ENCODE measurements at places on chromosomes 2 and 18.

DNA sequence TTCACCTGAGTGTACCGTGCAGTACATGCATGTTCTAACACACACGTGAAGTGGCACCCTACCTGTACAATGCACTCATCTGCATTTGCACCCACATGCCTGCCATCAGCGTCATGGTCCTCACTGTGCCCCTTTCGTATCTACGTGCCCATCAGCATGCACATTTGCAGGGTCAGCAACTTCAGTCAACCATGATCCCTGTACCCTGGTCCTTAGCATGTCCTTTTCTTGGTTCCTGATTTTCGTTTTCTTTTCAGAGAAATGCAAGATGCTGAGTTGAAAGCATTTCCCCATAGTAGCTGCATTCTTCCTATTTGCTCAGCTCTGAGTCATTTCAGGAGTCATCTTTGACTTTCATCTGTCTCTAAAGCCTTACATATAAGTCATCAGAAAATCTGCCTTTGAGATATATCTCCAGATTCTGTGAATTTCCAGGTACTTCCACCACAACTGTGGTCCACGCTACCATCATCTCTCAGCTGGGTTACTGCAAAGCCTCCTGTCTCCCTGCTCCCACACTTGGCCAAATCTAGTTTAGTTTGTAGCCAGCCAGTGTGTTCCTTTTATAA lies 14.7 kb upstream of the PUM2 start:
- no peak for DNase-seq

DNA sequence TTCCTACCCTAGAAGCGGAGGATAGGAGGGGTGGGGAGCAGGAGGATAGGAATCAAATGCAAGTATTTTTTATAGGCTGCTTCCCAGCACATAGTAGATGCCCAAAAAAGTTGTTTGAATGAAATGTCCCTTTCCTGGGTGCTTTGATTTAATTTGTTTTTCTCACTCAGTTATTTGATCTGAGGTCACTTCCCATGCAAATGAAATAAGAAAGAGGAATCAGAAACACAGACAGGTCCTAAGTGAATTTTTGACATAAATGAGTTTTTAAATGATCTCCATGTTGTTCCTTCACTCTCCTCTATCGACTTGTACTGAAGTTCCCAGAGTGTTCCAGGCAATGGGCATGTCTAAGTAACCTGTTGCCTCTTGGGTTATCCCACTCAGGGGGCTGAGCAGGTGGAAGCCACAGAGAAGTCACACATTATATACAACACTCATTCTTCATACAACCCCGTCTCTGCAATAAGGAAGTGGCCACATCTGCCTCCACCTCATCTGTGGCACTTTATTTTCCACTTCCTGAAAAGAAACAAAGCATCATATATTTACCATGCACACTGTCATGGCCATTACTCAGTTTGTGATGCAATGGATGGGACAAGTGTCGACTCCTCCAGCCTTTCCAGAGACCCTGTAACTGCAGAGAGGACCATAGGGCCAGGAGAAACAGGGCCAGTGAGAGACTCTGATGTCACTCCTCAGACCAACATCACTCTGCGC lies 81.9 kb upstream of the ZNF397 start:
- DNase-seq: peak; percentile 24

- no peak for DNase-seq
Measured at GRCh38 chr2:136032192-136032591, 46.8 kb upstream of the DARS1 start.

- DNase-seq: no peak
Measured at GRCh38 chr2:119397196-119397595, 30.4 kb downstream of the DBI start.

- no peak for DNase-seq
Measured at GRCh38 chr2:204870053-204870452, 324.8 kb downstream of the PARD3B start.

GRCh38 chr2:17710547-17711248 lies 42.9 kb downstream of the SMC6 start:
- DNase-seq: no peak

- no peak for DNase-seq
Measured at GRCh38 chr2:128727914-128728313, 409.2 kb upstream of the HS6ST1 start.

GRCh38 chr2:20149703-20150030 lies 75.3 kb downstream of the SDC1 start:
- DNase-seq: no peak

GRCh38 chr2:45253151-45253550 lies 243.9 kb upstream of the SIX2 start:
- no peak for DNase-seq

DNA sequence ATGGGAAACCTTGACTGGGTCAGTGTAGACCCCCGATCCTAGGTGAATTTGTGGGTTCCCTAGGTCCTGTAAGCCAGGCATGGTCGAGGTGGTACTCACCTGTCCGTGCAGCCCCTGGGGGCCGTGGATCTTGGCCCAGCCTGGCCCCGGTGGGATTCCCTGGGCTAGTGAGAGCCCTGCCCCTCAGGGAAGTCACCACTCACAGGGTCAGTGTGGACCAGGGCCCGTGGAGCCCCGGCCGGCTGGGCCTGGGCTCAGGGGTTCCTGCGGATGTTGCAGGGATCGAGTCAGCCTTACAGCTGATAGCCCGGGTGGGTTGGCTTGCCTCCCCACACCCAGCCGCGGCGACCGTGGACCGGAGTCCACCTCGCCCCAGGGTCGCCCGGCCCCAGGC lies 528 bp downstream of the ATG9A start:
- DNase-seq: no peak

DNA sequence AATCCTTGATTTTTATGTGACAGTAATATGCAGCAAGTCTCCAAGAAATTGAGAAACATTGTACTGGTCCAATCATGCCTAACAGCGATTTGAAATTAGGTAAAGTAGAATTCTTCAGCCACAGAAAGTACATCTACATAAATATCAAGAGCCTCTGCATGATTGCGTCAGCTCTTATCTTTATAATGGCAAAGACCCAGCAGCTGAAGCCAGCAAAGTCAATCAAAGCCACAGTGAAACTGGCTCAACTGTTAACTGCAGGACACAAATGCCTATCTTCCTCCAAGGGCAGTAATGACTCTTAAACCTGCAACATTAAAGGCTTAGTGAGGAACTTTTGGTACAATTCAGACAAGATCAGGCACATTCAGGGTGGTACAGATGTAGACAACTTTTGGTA lies 102.5 kb downstream of the BARD1 start:
- DNase-seq: no peak

Measured in CD4-positive, alpha-beta T cell treated with Interleukin-17A for 1 hour (primary cell).